ENCODE measurements at places on chromosomes 7 and 10.
A peak's percentile ranks its signal among the peaks of the same experiment; 100 is the strongest.

DNA sequence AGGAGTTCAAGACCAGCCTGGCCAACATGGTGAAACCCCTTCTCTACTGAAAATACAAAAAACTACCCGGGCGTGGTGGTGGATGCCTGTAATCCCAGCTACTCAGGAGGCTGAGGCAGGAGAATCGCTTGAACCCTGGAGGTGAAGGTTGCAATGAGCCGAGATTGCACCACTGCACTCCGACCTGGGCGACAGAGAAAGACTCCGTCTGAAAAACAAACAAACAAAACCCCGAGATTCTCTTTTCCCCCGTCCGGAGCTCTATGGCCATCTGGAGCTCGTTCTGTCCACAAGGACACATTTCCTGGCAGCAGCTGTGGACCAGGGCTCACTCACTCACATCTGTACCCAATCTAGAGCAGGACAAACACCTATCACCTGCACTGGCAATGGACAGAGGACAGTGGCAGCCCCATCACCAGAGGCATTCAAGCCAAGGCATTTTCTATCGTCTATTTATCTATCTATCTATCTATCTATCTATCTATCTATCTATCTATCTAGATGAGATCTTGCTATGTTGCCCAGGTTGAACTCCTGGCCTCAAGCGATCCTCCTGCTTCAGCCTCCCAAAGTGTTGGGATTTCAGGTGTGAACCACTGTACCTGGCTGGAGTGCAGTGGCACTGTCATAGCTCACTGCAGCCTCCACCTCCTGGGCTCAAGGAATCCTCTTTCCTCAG lies 167.1 kb upstream of the TNRC18 start:
- no peak for DNase-seq

- peak; percentile 29 for DNase-seq
These were observed 164.3 kb downstream of the BTAF1 start for GRCh38 chr10:92087750-92088395.

GRCh38 chr7:138515001-138515528 lies 55.0 kb downstream of the TRIM24 start:
- DNase-seq: no peak

- no peak for DNase-seq
These were observed 214.0 kb downstream of the MDFIC start for GRCh38 chr7:115135769-115136410.
